Memory B cell (primary cell): ENCODE measurements at places on chromosomes 7 and 10.

DNA sequence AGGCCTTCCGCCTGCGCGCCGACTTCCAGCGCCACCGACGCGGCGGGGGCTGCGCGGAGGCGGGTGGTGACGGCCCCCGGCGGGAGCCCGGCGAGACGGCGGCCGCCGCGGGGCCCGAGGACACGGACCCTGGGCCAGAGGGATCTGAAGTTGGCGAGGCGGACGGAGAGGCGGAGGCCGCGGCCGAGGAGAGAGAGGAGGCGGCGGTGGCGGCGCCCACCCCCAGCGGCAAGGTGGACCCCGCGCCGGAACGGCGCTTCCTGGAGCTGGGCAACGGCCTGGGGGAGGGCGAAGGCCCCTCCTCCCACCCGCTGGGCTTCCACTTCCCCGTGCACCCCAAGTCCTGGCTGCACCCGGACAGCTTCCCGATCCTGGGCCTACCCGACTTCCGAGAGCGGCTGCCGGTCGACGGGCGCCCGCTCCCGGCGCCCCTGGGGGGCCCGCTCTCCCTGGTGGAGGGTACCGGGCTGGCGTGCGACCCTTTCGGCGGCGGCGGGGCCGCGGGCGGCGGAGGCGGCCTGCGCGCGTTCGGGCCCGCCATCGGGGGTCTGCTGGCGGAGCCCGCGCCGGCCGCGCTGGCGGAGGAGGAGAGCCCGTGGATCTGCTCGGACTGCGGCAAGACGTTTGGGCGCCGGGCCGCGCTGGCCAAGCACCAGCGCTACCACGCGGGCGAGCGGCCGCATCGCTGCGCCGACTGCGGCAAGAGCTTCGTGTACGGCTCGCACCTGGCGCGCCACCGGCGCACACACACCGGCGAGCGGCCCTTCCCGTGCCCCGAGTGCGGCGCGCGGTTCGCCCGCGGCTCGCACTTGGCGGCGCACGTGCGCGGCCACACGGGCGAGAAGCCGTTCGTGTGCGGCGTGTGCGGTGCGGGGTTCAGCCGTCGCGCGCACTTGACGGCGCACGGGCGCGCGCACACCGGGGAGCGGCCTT is 16.2 kb downstream of the ZNF316 start:
- no peak for DNase-seq

- DNase-seq = no peak
These were observed 51.3 kb downstream of the PRTFDC1 start for GRCh38 chr10:24900888-24901685.

DNA sequence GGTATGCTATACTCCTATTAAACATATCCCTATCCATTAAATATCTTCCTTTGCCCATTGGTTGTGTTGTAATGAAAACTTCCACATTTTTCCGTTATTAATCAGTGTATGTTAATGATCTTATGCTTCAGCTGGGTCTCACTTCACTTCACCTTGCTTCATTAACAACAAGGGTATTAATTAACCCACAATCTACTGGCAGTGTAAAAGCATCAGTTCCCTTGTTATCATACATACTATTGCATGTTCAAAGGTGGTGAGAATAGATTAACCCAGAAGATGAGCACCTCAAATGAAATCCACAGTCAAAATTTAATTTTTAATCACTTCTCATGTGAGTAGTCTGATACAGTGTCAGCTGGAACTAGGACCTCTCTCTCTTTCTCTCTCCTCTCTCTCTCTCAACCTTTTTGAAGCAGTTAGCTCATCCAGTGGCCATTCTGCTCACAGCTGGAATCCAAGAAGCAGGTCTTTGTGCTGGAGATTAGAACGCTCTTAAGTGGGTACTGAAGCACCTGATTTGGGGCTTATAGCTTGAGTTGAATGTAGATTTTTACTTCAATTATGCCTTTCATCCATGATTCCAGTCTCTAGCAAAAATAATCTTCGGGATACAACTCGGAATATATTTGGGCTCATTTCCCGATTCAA is 172.3 kb downstream of the RAPGEF5 start:
- no peak for DNase-seq

- no peak for DNase-seq
These were observed 1.9 kb downstream of the PON1 start for GRCh38 chr7:95322396-95322795.

DNA sequence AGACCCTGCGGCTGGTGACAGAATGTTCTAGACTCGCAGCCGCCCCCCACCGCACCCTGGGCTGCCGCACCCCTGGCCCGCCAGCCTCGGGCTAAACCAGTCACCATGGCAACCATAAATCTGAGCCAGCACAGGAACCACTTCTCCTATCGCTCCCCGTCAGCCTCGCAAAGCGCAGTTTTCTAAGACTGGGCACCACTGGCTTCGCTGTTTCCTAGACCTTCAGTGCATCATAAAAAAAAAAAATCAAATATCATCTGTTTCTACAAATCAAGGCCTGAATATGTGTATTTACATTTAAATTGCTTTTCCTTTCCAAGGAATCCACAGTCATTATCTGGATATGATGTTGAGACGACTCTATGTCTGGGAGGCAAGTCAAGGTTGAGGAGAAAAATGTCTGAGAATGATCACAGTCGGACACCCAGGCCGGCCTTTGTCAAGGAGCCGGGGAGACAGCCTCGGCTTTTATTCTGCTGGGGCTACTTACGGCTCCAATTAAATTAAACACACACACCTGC is 99.9 kb downstream of the PTPRN2 start:
- DNase-seq = no peak

- DNase-seq = no peak
These were observed 147.5 kb upstream of the TCF7L2 start for GRCh38 chr10:112802411-112803022.

DNA sequence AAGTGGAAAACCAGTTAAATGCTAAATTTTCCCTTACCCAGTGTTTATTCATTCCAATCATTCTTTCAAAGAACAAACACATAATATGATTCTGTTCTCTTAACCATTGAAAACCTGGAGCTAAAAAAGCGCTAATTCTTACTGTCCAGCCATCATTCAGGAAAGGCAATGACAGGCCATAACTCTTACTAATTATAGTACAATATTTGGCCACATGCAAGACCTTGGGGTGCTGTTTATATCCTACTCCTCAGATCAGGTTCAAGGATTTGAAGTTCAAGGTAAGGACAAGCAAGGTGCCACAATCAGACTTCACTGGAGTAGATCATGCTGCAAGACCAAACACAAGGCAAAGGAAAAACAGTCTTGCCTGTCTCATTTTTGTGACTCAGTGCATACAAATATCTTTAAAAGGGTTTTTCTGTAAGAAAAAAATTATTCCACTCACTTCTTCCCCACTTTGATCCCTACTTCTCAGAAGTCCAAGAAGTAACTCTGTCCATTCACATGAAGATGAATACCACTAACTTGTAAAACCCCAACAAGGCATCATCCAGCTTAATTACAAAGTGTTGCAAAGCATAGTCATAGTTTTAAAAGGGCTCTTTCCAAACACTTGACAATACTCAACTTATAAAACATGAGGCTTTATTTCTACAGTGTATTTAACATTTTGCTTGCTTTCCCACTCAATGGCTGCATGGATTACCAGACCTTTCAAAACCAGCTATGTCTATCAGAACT is 153.0 kb downstream of the DOCK4 start:
- DNase-seq = no peak

- DNase-seq = peak; percentile 80
These were observed 56.7 kb downstream of the MKI67 start for GRCh38 chr10:128069351-128070051.

- DNase-seq = no peak
These were observed 3.5 kb downstream of the GCK start for GRCh38 chr7:44185729-44186128.

GRCh38 chr10:49549640-49550346 is 10.9 kb upstream of the ERCC6 start:
- DNase-seq = no peak

- DNase-seq = no peak
These were observed 509.3 kb downstream of the LRMDA start for GRCh38 chr10:75940742-75941141.

DNA sequence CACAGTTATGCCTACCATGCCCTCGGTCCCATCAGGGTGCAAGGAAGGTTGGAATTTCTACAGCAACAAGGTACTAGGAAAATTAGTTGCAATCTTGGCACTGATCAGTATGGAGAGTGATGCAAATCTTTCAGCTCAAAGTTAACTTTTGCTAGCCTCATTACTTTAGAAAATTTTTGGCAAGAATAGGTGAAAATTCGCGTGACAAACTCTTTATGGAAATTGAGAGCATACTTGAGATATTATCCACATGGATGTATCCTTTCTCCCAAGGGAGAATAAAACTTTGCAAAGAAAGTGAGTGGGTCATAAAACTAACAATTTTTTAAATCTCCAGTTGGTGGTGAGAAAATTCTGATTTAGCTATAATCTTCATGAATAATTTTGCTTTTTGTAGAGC is 71.1 kb upstream of the SLC39A12 start:
- no peak for DNase-seq

- DNase-seq = no peak
These were observed 243.7 kb upstream of the BMPER start for GRCh38 chr7:33661430-33662160.

DNA sequence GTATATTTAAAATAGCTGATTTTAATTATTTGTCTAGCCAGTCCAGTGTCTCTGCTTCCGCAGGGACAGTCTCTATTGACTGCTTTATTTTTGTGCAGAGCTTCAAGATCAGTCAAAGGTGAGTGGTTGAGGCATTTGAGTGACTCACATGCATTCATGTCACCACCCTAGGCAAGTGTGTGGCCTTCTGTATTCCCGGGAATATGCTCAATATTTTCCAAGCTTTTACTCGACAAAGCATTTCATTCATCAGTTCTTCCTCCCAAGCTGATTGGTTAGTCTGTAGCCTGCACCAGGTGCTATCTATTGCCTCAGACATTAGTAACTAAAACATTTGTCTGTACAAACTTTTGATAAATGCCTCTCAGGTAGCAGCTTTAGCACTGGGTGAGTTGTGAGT is 471.5 kb upstream of the NRG3 start:
- no peak for DNase-seq

DNA sequence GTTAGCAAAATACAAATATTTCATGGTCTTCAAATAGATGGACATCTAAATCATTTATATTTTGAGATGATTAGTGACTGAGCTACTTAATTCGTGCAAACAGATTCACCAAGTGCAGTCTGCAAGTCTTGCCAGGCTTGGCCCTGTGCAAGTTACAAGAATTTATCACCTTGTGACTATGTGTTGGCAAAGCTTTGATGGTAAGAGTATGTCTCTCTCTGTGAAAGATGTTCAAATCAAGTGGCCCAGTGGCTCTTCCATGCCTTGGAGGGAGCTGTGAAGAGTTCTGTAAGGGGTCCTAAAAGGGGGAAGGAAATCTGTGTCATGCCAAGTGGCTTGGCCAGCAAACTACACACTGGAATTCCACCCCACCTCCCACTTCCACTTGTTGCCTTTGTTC is 397.3 kb downstream of the TYW1 start:
- no peak for DNase-seq
